ENCODE measurements at places on chromosomes 6 and 20.

GRCh38 chr6:3871515-3871914 lies 22.3 kb downstream of the FAM50B start:
- no peak for DNase-seq

DNA sequence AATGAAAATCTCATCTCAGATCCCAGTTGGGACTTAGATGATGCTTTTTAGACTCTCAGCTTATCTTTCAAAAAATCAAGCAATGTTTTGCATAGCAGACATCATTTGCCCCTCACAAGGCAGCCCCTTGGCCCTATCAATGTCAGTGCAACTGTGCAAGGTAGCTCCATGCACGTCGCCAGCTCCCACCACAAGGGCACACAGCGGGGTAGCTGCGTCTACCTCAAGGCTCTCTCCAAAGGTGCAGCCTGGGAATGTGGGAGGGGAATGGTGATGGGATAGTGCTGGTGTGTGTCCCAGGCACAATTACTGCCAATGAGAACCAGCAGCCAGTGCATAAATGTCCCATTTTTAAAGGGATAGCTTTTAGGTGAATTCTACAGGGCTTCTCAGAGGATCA lies 137.5 kb upstream of the SYNDIG1 start:
- DNase-seq, result no peak

- no peak for DNase-seq
Measured at GRCh38 chr6:120451508-120451907, 882.8 kb downstream of the TBC1D32 start.

DNA sequence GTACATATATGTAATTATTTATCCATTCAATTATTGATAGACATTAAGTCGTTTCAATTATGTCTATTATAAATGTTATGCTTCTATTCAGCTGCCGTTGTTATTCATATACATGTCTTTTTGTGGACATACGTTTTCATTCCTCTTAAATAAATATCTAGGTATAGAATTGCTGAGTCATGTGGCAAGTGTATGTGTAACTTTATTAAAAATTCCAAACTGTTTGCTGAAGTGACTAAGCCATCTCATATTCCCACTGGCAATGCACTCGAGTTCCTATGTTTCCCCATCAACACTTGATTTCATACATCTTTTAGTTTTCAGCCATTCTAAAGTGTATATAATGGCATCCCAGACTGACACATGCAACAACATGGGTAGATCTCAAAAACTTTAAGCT lies 739.7 kb upstream of the POU3F2 start:
- DNase-seq, result no peak

- DNase-seq, result peak; percentile 99
Measured at GRCh38 chr6:87731818-87732661, 30.0 kb upstream of the AKIRIN2 start.

DNA sequence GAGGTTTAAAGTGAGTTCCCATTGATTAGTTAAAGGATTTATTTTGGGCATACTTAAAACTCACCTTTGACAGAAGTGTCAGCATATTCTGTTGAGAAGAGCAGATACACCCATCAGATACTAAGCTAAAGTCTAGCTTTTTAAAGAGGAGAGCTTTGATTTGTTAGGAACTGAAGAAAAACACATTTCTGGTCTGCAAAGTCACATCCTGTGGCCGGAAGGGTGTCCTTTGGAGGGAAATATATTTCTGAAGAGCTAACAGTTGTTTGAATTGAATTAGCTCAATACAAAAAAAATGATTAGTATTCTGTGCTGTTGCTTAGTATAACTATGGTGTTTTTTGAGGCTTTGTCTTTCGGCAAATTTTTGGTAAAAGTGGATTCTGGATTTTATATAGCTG lies 302.7 kb downstream of the RFPL4B start:
- no peak for DNase-seq

- DNase-seq, result no peak
Measured at GRCh38 chr6:97102145-97102790, 177.7 kb downstream of the KLHL32 start.

GRCh38 chr6:155420492-155420891 lies 35.1 kb downstream of the NOX3 start:
- DNase-seq, result no peak

GRCh38 chr6:20632696-20633095 lies 98.4 kb downstream of the CDKAL1 start:
- no peak for DNase-seq

GRCh38 chr20:23294671-23295070 lies 55.9 kb upstream of the NXT1 start:
- no peak for DNase-seq

GRCh38 chr6:115631028-115631427 lies 429.7 kb downstream of the FRK start:
- no peak for DNase-seq

GRCh38 chr6:170080169-170080827 lies 210.6 kb downstream of the DLL1 start:
- DNase-seq, result no peak

- DNase-seq, result no peak
Measured at GRCh38 chr6:42502127-42502526, 50.4 kb upstream of the TRERF1 start.

DNA sequence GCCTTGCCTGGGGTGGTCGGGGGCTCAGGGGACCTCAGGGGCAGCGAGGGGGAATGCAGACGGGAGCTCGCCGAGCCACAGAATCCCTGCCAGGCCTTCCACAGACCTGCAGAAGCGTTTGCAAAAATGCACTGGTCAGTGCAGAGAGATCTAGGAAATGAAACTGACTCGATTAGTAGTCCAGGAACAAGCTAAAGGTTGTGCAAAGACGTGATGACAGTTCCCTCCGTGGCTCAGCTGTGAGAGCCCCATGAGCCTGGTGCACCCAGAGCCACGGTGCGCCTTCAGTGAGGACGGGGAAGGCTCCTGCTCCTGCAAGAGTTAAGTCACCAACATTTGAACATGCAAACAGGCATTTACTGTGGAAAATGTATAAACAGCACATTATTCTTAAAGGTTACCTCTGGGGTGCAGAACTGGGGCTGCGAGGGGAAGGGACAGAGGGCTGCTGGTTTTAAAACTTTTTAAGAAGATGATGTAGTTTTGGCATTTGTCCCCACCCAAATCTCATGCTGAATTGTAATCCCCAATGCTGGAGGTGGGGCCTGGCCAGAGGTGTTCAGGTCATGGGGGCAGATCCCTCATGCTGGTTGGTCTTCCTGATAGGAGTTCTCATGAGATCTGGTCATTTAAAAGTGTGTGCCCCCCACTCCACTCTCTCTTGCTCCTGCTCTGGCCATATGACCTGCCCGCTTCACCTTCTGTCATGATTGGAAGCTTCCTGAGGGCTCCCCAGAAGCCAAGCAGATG lies 147.3 kb downstream of the DLL1 start:
- DNase-seq, result no peak

GRCh38 chr6:162118706-162119105 lies 608.9 kb downstream of the PRKN start:
- DNase-seq, result no peak

DNA sequence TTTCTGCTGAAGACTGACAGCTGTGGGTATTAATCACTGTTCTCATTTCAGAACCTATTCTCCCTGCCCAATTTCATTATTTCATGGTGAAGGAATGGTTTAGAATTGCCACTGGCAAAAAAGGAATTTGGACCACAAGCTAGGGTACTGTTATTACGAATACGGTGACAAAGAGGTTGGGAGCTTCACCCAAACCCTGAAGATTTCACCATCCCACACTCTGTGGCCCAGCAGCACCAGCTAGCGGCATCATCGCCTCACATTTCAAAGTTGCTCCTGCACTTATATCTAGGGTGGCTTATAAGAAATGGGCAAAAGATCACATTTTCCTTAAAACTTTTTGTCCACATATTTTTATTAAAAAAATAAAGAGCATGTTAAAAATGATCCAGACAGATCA lies 236.1 kb downstream of the SYNDIG1 start:
- DNase-seq, result no peak

- DNase-seq, result no peak
Measured at GRCh38 chr6:16421462-16421960, 183.1 kb downstream of the GMPR start.

Measured in MCF 10A (cell line).